ENCODE measurements at places on chromosomes 12 and 14.

GRCh38 chr12:93234641-93235040 lies 143.1 kb upstream of the NUDT4 start:
- no peak for DNase-seq

- no peak for DNase-seq
These were observed 24.9 kb upstream of the RHOJ start for GRCh38 chr14:63179383-63179782.

GRCh38 chr12:120710805-120711296 lies 593 bp downstream of the UNC119B start:
- DNase-seq = no peak

GRCh38 chr12:120865098-120865497 lies 39.1 kb downstream of the SPPL3 start:
- no peak for DNase-seq

GRCh38 chr14:70921669-70922068 lies 14.4 kb downstream of the PCNX1 start:
- DNase-seq = no peak

DNA sequence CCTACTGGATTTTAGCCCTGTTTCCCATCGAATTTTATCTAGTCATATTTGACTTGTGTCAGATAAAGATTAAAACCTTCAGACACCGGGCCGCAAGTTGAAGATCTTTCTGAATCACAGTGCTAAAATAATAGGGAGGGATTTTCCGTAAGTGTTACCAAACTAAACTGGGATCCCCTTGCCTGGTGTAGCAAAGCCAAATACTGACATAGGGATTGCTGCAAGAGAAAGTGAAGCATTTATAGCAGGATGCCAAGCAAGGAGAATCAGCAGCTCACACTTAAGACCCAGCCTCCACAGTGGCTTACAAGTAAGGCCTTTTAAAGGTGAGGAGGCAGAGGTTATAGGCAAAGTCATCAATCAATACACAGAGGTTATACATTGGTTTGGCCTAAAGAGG lies 147.4 kb downstream of the AKAP6 start:
- no peak for DNase-seq

DNA sequence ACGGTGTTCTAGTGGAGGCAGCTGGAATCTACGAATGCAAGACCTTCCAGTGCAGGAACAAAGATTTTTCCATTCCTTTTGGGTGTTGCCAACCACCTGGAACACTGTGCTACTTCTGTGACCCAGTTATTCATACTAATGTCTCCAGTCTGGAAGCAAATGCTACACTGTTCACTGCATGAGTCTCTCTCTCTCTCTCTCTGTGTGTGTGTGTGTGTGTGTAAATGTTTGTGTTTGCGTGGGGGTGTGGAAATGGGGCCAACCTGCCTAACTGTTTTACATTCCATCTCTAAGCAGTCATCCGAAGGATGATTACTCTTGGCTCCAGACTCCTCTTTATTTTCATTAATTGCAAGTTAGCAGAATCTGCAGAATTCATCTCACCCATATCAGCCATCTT lies 29.9 kb upstream of the YBX3 start:
- no peak for DNase-seq

GRCh38 chr12:91249518-91250272 lies 67.1 kb upstream of the DCN start:
- DNase-seq = no peak

DNA sequence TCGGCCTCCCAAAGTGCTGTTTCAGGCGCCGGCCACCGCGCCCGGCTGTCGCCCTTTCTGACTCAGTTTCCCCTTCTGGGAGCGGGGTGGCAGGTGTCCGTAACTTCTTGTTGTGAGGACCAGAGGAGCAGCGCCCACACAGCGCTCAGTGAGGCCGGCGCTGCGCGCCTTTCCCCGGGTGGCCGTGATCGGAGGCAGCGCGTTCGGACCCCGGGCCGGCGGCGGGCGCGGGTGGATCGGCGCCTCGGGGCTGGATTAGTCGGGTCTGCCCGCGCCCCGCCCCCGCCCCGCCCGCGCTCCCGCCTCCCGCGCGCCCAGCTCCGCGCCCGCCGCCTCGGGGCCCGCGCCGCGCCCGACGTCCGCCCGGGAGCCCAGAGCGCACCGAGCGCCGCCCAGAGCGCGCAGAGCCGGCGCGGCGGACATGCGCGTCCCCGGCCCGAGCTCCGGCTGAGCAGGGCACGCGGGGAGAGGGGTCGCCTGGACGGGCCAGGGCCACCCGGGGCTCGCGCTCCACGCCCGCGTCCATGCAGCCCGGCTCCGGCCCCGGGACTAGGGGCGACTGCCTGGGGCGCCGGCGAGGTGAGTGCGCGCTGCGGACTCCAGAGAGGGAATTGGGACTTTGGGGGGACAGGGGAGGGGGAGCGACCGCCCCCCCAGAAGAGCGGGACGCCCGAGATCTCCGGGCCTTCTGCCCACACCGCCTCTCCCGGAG lies 50.6 kb downstream of the LRCOL1 start:
- DNase-seq = no peak

DNA sequence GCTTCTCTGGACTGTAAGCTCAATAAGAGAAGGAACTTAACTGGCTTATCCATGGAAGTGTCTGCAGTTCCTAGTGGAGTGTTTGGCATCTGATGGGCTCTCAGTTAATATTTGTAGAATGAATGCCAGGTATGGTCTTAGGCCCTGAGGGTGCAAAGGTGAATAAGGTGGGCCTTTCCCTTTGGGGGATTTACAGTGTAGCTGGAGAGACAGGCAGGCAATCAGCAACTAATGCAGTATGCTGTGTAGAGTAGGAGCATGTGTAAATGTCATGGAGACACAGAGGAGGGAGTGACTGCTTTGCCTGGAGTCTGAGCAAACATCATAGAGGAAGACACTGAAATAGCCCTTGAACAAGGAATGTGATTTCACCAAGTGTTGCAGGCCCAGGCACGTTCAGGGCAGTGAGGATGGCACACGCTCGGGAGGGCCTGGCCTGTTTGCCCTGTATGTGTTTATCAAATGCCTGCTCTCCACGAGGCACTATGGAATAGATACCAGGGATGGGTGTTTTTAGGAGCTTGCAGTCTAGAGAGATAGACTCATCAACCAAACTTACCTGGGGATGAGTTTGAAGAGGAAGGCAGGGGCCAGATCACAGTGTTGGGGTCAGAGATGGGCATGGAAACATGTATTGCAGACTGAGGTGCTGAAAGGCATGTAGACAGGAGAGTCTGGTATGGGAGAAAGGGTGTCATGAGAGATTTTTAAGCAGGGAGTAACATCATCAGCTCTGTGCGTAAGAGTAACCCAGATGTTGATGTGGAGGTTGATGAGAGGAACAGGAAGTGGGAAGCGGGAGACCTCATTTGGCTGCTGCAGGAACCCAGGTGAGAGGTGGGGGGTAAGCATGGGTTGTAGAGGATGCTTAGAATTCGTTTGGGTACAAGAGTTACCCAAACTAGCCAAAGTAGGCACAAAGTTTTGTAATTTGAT lies 54.1 kb downstream of the PLXNC1 start:
- no peak for DNase-seq

GRCh38 chr14:31930493-31931240 lies 146.4 kb upstream of the ARHGAP5 start:
- DNase-seq = no peak
